ENCODE measurements at places on chromosomes 3 and 15.

DNA sequence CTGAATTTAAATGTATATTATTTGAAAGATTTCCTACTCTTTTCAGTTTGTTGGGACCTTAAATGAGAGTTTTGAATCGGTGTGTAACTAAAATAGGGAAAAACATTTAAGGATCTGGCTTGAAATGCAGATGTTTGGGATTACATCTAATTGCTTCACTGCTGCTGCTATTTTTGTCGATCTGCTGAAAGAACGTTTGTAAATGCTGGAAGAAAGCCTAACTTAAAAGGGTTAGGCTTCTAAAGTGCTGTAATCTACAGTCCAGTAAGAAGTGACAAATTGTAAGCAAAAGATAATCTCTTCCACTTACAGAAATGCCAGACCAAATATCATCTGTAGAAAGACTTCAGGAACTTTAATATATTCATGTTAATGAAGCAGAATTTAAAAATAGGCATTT is 691.6 kb downstream of the ZNF385D start:
- DNase-seq = no peak

DNA sequence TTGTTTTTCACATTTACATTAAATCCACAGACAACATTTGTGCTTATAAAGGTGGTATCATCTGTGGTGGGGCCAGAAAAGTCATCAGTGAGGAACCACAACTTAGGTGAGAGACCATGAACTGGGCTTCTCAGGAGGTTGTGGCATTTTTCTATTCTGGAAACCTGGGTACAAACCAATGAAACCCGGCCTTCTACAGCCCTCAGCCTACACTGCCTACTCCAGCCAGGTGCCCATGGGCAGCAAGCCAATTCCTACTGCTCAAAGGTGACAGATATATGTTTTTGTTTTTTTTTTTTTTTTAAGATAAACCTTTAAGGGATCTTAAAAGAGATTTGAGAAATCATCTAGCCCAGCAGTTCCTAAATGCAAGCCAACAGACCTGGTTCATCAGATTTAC is 20.3 kb downstream of the SPG21 start:
- no peak for DNase-seq

- no peak for DNase-seq
Observed at GRCh38 chr3:63972196-63972595, 51.1 kb downstream of the PSMD6 start.

DNA sequence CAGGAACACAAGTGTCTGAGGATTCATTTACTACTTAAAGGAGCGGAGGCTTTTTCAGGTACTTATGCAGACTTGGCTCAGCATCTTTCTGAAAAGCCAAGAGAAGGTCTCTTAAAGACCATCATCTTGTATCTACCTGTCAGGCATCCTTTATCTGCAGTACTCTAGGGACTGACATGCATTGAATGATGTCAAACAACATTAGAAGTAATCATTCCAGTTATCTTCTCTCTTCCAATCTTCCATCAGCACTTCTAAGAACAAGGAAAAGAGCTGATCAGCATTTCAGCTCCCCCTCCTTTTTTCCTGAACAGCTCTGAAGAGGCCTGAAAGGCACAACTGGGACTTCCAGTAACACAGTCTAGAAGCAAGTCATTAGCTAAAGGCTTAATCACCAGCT is 214.8 kb downstream of the KCNH8 start:
- DNase-seq = no peak

- DNase-seq = no peak
Observed at GRCh38 chr15:24054547-24055245, 367.6 kb upstream of the NDN start.

- no peak for DNase-seq
Observed at GRCh38 chr15:62573876-62574275, 408.8 kb upstream of the C2CD4B start.

- no peak for DNase-seq
Observed at GRCh38 chr3:150345021-150345538, 63.0 kb upstream of the TSC22D2 start.

DNA sequence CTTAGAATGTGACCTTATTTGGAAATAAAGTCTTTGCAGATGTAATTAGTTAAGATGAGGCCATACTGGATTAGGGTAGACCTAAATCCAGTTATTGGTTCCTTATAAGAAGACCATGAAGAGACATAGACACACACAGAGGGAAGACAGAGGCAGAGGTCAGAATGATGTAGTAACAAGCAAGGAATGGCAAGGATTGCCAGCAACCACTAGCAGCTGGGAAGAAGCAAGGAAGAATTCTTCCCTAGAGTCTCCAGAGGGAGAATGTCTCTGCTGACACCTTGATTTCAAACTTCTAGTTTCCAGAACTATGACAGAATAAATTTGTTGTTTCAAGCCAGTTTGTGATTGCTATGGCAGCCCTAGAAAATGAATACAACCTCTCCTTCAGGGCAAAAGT is 116.7 kb downstream of the WDR76 start:
- DNase-seq = no peak

All from CD4-positive, alpha-beta T cell treated with Interleukin-6 for 4 hours (primary cell).